ENCODE measurements at places on chromosomes 5 and 9. TPM values are rescaled to one million over a fixed set of nuclear protein-coding genes. Genes with fewer than 3 reads are reported as not detected.

RUSC2 gene
- 9.0 TPM for polyA plus RNA-seq

ZFR gene
- polyA plus RNA-seq, result 19.5 TPM

CDKN2B-AS1 gene
- 0.67 TPM for polyA plus RNA-seq

- DNase-seq, result no peak
Measured at GRCh38 chr9:129879991-129880653, 44.9 kb downstream of the USP20 start.

TAF11L10 gene
- polyA plus RNA-seq, result not detected

C5orf46 gene
- polyA plus RNA-seq, result not detected

DNA sequence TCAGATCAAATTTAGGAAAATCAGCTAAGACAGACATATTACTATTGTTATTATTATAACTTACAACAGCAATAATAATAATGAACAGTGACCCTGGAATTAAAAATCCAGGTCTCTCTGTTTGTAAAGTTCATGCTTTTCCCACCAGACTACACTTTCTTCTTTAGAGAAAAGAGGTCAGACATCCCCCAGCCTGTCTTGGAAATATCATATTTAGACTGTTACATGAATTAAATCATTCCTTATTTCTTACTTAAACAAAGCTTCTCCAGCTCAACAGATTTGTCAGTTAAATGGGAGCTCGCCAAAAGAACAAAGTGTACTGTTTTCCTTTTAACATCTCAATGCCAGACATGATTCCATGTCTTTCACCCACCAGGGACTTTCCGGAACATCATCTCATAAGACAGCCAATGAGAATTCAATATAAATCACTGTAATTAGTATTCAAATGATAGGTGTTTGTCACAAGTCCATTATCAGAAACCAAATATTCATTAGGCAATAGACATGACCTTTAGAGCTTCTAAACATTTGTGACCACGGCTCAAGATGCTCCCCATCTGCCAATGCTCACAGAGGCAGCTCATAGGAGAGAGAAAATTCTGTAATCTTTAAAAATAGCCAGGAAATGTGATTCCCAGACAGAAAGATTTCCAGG is 351.9 kb downstream of the ENC1 start:
- no peak for DNase-seq

QRFP gene
- not detected for polyA plus RNA-seq

- DNase-seq, result no peak
Measured at GRCh38 chr5:88203981-88204750, 64.5 kb downstream of the TMEM161B start.

DNA sequence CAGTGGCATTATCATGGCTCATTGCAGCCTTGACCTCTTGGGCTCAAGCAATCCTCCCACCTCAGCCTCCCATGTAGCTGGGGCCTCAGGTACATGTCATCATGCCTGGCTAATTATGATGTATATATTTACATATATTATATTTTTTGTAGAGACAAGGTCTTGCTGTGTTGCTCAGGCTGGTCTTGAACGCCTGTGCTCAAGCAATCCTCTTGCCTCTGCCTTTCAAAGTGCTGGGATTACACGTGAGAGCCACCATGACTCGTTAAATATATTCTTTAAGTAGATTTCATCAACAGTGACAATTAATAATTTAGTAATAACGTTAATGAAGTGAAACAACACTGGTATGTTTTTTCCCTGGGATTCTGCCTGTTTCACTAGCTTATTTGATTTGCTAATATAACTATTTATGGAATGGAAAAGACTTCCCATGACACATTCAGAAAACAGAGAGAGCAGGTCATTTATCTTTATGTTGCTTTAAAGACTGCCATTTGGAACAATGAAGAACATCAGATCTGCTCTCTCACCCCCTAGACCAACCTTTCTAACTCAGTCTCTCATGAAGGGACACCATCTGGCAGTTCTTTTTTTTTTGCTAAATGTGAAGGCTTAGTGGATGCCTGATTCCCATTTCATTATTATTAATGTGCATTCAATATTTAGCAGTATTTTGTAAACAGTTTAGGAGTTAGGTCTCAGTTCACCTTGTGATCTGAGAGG is 295.6 kb downstream of the KIF4B start:
- no peak for DNase-seq

STK32A gene
- polyA plus RNA-seq, result 0.07 TPM

GRCh38 chr9:83544002-83544698 is 5.9 kb upstream of the FRMD3 start:
- no peak for DNase-seq

PCDHA1 gene
- polyA plus RNA-seq, result not detected

DNA sequence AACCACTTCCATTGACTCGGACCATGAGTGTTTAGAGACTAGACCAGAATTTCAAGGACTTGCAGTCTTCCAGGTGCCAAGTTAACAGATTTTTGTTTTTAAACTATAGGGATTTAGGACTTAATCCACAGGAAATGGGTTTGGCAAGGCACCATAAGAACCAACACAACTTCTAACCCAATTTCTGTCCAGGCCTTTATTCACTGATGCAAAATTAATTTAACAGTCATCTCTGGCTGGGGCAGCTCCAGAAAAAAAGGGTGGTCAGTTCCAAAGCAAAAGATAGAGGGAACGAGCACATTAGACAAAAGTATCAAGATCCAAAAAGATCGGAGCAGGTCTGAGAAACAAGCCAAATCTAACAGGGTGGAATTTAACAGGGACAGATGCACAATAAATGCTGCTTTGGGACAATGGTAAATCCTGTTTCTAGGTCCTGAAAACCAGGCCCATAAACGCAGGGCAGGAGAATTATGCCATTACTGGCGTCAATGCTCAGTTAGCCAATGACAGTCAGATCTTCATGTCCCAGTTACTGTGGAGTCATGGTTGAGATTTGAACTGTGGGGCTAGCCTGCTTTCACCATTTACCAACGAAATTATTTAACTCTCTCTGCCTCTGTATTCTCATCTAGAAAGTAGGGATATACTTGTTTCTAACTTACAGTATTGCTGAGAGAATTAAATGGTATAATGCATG is 590.8 kb upstream of the BRINP1 start:
- DNase-seq, result no peak

DNA sequence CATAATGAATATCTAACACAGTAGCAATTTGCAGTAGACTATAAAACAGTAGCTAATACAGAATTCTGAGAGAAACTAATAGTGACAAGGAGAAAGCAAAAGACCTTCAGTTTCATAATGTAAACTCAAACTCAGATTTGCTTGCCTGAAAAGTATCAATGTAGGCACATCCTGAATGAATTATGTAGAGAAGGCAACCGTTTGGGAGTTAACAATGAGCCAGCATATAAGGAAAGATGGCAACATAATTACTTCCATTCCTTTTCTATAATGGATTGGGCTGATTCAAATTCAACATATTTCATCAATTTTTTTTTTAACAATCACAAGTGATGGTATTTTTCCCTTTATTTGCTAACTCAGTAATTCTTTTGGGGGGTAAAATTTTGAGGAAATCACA is 261.6 kb downstream of the SEMA5A start:
- no peak for DNase-seq

INSL4 gene
- polyA plus RNA-seq, result not detected

- DNase-seq, result no peak
Measured at GRCh38 chr5:83563631-83564030, 92.1 kb downstream of the VCAN start.

ADAMTSL1 gene
- polyA plus RNA-seq, result 0.22 TPM

ARL10 gene
- 1.4 TPM for polyA plus RNA-seq

TNPO1 gene
- polyA plus RNA-seq, result 22.3 TPM

GRCh38 chr9:78365748-78366697 is 69.1 kb downstream of the PSAT1 start:
- DNase-seq, result no peak

DNA sequence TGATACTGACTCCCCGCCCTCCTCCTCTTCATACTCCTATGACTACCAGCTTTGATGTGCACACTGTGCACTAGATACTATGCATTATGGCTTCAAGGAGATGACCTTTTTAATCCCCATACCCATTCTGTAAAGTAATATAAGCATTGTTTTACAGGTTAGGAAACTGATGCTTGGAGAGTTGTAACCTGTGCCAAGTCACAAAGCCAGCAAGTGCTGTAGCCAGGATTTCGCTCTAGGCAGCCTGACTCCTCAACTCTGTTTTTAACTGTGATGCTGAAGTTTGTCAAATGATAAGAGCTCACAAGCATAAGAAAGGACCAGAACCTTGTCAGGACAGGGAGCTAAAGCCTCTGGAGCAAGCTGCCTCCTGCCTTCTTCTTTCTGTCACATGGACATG is 461.3 kb downstream of the TMEM232 start:
- no peak for DNase-seq

DNA sequence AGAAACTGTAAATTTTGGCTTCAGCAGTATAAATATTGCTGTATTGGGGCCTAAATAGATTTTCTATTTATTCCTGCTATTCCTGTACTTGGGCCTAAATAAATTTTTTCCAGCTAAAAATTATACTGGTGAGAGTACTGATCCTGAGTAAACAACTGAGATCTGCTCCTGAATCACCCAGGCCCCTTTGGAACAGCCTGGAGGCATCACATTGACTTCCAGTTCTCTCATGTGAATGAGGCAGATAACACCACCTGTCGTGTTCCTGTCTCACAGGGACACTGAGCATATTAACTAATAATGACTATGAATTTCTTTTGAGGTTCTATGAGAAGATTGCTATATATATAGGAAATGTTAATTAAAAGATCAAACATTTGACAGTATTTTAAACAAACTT is 119.5 kb upstream of the PLCXD3 start:
- DNase-seq, result no peak

DNA sequence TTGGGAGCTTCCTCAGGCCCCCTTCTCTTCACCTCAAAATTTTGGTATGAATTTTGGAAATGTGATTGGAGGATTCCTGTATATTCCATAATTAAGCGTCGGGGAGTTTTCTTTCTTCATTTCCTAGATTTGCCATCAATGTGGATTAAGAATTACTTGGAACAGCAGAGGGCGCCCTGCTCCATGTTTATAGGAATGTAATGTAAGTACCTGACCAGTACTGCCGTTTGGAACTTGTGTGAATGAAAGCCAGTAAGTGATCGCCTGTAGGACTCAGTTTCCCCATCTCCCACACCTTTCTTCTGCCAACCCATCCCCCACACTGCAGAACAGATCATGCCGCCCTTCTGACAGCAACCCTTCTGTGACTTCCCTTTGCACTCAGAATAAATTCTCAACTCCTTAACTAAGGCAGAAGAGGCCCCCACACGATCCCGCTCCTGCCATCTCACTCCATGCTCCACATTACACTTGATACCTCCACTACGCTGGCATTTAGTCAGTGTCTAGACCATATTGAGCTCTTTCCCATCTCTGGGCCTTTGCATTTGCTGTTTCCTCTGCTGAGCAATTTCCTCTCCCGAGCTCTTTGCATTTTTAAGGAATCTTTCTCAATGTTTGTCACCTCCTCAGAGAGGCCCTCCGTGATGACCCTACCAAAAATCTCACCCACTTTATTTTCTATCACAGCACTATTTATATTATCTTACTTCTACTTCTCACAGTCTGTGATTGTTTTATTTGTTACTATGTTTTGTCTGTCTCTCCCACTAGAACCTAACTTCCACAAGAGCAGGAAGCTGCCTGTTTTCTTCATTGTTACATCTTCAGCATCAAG is 79.5 kb upstream of the HTR4 start:
- DNase-seq, result no peak

GRCh38 chr5:57032151-57032551 is 80.2 kb upstream of the MIER3 start:
- DNase-seq, result peak; percentile 10

DNA sequence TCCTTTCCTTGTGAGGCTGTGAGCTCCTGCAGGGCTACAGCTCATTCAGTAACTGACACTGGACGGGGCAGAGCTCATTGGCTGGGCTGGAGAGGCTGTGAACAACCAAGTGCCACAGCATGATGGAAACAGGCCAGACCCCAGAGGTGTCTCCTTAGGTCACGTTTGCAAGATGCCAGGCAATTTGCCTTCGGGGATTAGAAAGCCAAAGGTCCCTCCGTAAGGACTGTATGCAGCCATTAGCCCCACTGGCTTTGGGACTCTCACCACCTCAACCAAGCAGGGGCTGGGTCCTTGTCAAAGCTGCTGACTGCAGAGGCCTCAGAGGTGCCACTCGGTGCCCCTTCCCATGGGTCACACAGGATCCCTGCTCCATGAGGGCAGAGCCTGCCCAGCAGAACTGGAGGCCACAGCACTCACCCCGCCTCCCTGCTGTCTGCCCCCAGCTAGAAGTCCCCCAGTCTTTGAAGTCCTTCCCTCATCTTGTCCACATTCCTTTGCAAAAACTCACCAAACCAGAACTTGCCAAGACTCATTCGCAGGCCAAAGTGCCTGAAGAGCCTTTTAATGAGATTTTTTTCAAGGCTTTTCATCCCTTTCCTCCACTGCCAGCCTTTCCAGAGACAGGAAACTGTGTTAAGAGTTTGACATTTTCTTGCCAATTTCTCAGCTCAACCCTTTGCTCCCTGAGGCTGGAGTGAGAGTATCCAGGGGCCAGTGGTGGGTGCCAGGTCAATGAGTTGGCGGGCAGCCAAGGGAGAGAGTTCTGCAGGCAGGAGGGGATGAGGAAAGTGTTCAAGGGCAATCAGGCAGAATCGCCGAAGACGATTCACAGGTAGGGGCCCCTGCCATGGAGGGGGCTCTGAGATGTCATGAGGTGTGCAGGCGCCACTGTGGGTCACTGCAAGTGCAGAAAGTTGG is 39.7 kb upstream of the SLC25A51 start:
- DNase-seq, result no peak

DNA sequence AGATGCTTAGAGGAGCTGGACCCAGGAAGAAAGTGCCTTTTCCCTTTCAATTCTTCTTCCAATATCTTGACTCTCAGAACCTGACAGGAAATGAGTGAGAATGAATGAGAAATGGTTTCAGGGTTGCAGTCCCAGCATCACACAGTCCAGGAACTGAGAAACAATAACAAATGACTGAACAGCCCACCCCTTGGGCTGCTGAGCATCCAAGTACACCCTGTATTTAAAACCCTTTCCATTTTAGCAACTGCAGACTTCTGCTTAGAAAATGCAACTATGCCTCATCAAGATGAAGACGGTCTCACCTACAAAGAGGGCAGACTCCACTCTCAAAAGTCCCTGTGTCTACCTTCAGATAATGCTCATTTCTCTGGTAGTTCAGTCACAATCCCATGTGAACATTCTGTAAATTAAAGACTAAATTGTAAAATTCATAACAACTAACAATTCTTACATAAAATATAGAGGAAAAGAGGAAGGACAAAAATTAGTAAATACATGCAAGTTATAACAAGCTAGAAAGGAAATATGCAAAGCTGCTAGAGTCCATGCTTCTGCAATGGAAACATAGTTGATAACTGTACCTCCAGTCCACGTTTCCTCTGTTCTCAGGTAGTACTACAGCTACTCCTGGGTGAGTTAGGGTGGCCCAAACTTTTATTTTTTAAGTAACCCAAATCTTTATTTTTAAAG is 316.5 kb downstream of the ICE1 start:
- DNase-seq, result no peak

GRCh38 chr9:89822996-89823395 is 218.2 kb downstream of the GADD45G start:
- no peak for DNase-seq
